Spleen (tissue), 13 donors: ENCODE measurements at places on chromosomes 13 and 19. TPM values are rescaled to one million over a fixed set of nuclear protein-coding genes. Genes with fewer than 3 reads are reported as not detected.
A peak's percentile ranks its signal among the peaks of the same experiment; 100 is the strongest.

The ZNF541 gene
- 0.42 TPM for total RNA-seq

- no peak for DNase-seq
Observed at GRCh38 chr19:18594824-18595373, 6.3 kb downstream of the REX1BD start.

The ZNF234 gene
- 13.8 TPM for total RNA-seq

DNA sequence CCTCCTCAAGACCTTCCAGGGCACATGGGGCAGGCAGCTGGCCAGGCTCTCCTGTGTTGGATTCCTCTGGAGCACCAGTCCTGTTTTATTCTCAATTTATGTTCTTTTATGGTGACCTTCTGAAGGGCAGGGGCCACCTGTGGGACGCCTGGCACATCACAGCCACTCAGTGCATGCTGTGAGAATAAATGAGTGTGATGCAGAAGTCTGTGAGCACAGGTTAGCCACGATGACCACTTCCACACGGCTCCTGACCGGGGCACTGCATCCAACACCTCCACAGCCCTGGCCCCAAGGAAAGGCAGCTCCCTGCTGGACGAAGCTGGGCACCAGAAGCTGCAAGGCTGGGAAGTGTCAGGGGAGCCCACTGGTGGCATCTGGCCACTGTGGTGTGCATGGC is 122.8 kb downstream of the CRYL1 start:
- no peak for DNase-seq

DNA sequence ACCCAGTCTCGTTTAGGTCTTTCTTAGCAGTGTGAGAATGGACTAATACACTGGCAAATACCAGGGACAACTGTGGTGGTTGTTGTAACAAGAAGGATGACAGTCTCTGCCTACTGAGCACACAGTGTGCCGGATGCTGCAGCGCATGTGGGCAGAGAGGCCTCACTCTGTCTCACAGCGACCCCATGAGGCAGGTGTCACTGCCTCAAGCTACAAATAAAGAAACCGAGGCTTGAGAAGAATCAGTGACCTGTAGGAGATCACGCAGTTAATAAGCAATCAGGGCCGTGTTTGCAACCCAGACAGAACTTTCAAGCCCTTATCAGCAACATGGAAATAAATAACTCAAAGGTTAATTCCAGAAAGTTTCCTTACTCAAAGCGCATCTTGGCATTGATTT is 40.5 kb upstream of the GAS6 start:
- DNase-seq = peak; percentile 55

DNA sequence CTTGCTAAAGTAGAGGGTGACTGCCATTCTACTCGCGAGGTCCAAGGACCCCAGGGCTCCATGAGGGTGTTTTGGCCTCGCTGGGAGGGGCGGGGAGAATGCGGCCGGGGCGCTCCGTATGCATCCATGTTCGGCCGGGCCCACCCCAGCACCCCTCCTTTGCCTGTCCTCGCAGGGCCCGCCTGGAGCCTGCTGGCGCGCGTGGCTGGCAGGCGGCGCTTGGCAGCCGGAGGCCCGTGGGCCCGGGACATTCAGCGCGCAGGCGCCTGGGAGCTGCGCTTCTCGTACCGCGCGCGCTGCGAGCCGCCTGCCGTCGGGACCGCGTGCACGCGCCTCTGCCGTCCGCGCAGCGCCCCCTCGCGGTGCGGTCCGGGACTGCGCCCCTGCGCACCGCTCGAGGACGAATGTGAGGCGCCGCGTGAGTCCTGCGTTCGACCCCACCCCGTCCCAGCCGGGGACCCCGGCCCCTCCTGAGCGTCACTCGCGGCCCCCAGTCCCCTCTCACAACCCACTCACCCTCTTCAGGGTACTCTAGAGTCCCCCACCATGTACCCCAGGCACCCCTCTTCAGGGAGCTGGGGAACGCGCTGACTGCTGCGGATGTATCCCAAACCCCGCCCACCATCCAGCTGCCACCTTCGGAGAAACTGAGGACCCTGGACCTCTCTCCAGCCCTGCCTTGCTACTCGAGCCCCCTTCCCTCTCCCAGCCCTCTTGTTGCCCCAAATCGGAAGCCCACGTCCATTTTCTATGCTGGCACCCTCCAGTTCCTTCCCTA is 4.1 kb downstream of the DLL3 start:
- peak; percentile 91 for DNase-seq

GRCh38 chr19:35195830-35196229 is 32.7 kb downstream of the FAM187B start:
- DNase-seq = no peak

DNA sequence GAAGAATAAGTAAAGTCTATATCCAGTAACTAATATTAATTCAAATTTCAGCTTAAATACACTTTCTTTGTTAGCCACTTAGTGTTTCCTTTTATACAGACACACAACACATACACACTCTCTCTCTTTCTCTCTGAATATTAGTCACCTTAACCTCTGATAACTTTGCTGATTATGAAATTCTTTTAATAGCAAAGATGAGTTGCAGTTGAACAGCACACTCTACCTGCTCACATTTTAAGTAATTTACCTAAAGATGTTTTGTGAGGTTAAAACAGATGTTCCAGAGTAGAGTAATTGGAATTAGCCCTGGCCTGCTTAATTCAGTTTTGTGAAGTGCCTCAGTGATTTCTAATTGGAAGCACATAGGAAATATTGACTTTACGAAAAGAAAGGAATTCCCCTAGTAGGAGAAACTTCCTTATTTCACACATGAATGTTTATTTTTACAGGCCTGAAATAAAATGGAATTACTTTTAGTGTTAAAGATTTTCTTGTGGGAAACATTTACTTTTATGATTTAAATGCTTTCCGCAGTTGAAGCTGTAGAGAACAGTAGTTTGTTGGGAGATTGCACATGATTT is 184.3 kb downstream of the MYO16 start:
- DNase-seq = no peak

DNA sequence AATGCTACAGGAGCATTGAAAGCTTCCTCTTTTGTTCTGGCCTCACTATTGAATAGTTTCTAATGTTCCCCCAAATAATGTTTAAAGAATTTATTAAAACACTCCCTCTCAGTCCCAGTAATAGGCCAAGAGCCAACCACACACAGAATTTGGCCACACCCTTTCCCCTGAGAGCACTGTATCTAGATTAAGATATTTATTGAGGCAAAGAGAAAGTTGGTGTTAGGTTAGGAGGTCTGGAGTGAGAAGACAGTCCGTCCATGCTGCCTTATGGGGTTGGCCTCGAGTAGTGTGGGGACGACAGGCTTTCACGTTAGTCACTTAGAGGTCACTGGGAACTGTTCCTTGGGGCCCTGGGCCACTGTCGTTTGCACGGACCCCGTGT is 122.9 kb upstream of the RNF113B start:
- no peak for DNase-seq

The RFPL4AL1 gene
- total RNA-seq = not detected

- no peak for DNase-seq
Observed at GRCh38 chr19:23263870-23264590, 13.8 kb upstream of the ZNF724 start.

GRCh38 chr13:106560821-106561220 is 7.1 kb downstream of the ARGLU1 start:
- DNase-seq = no peak

The B3GNT3 gene
- total RNA-seq = 1.0 TPM

The SOHLH2 gene
- total RNA-seq = not detected

The ARL11 gene
- total RNA-seq = 15.7 TPM

GRCh38 chr19:32674931-32675719 is at the start of gene ANKRD27:
ANKRD27 (minus strand) TSS chr19:32675180; CDS start chr19:32659015, 16,165 bp downstream.
- peak; percentile 99 for DNase-seq

- DNase-seq = no peak
Observed at GRCh38 chr13:24203811-24204210, 43.3 kb downstream of the SPATA13 start.

The HAUS8 gene
- total RNA-seq = 11.5 TPM

- no peak for DNase-seq
Observed at GRCh38 chr13:46526740-46527139, 26.2 kb upstream of the LRCH1 start.

GRCh38 chr13:36475468-36475867 is 43.2 kb downstream of the CCNA1 start:
- DNase-seq = no peak

- DNase-seq = no peak
Observed at GRCh38 chr13:19791953-19792537, 9.3 kb upstream of the PSPC1 start.

GRCh38 chr19:18464646-18465045 is 26.7 kb upstream of the ISYNA1 start:
- DNase-seq = peak; percentile 79

The FFAR1 gene
- 0.16 TPM for total RNA-seq

DNA sequence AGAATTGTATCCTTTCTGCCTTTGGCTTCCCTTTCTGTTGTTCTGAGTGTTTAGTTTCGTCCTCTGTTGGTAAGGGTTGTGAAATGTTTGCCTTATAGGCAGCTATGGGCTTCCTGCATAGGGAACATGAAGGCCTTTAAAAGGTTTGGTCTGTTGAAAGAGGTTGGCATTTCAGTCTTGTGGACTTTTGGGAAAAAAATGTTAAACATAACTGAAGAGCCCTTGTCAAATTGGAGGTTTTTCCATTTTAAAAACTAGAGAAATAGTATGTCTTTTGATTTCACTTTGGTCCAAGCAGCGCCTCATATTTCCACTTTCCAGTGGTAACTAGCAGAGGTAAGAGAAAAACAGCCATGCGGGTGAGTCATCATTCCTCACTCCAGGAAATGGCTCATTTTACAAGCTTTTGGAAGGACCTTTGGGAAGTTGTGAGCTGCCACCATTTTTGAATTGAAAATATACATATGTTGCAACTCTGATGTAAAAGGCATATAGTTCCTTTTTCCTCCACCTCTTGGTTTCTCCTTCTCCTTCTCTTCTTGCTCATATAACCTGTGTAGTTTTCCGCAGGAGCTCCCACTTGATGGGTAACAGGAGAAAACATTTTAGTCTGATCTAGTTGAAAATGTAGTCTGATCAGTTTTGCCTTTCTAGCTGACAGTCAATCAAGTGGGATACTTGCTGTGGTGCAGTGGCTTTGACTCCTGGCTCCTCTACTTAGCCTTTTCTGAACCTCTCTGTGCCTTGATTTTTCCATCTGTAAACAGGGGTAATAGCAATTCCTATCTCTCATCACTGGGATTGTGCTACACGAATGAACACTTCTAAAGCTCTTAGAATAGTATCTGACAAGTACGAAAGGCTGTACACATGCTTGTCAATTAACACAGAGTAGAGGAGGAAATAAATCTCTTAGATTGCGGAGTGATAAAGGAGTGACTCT is 23.0 kb downstream of the GPC6 start:
- DNase-seq = no peak

DNA sequence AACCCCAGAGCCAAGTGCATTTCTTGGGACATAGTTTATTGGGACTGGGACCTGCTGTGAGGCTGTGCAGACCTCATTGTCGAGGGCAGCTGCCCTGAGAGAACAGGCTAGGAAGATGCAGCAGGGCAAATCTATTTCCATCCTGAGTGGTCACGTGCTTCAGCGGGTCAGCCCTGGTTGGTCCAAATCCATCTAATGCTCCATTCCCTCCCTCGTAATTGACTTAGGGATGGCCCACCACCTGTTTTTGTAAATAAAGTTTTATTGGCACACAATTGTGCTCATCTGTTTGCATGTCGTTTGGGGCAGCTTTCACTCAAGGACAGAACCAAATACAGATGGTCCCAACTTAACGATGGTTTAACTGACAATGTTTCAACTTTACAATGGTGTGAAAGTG is 75.5 kb upstream of the ADGRE5 start:
- no peak for DNase-seq

GRCh38 chr13:31049833-31050232 is 111.9 kb downstream of the HSPH1 start:
- DNase-seq = no peak

GRCh38 chr19:13053761-13054625 is 48.7 kb downstream of the LYL1 start:
- no peak for DNase-seq

The DAND5 gene
- not detected for total RNA-seq

DNA sequence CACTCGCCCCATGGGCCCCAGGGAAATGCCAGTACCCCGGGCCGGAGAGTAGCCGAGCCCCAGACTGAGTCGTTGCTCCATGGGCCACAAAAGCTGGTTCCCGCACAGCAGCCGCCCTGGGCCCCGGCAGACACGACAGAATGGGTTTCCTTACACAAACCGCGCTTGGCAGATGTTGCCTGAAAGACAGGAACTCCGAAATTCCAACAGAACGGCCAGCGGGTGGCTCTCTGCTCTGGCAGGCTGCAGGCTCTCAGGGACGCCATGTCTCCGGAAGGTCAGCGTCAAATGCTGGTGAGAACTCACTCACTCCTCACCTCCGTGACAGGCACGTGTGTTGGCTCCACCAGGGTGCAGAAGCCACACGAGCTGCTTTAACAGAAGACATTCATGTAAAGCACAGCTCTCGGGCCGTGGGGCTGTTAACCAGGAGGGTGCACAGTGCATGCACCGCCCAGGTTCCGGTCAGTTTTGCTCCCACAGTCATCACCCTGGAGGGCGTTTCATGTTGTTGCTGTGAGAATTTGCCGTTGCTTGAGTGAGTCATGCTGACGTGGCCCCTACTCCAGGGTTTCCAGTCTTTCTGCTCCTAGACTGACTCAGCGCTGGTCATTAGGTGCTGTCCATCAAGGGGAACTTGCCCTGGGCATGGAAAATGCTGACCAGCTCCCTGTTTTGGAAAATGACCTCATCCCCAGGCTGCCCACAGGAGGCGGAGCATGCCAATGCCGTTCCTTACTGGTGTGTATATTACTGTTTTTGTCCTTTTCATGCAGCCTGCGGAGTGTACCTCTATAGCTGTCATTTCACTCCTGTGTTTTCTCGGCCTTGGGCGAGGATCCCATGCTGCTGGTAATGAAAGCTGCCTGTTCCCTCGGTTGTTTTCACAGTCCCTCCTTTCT is 44.8 kb downstream of the ANKRD10 start:
- DNase-seq = peak; percentile 78

- no peak for DNase-seq
Observed at GRCh38 chr13:40429706-40430545, 236.5 kb downstream of the FOXO1 start.

DNA sequence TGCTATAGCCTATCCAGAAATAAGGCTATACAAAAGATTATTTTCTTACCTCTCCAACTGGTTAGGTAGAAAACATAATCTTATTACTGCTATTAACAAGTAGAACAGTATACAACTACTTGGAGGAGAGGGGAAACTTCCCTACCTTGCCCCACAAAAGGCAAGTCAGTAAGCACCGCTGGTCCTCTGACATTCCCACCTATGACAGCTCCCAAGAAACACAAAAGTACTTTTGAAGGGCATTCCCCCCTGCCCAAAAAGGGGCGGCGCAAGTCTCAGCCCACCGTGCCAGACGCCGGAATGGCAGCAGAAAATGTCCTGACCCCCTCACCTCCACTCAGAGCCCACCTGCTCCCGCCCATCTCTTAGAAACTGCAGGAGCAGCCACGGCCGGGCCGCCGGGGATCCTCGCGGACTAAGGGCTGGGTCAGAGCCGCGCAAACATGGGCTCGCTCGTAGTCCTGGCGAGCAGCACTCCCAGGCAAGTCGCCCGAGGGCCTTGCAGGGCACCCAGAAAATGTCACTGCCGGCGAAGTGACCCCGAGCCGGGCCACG is 437 bp downstream of the SUCLA2 start:
- DNase-seq = no peak

DNA sequence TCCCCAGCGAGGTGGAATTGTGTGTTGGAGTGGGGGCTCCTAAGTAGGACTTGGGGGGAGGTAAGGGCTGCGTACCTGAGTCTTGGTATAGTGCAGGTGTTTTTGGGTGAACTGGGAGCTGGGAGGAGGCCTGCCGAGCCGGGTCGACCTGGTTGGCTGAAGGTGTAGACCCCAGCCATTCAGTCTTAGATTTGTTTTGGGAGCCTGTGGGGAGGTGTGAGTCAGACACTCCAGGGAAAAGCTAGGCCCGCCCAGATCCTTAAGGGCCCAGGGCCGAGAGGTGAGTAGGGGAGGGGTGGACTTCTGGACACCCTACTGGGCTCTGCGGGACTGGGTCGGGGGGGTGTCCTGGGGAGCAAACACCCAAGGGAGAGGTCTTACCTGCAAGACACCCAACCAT is 935 bp downstream of the CRB3 start:
- DNase-seq = no peak
